ENCODE measurements at places on chromosomes 1 and 21. TPM values are rescaled to one million over a fixed set of nuclear protein-coding genes. Genes with fewer than 3 reads are reported as not detected.
A peak's percentile ranks its signal among the peaks of the same experiment; 100 is the strongest.

The MR1 gene
- 0.03 TPM for total RNA-seq

The LAMTOR5 gene
- 34.4 TPM for total RNA-seq

The FAM131C gene
- 2.6 TPM for total RNA-seq

DNA sequence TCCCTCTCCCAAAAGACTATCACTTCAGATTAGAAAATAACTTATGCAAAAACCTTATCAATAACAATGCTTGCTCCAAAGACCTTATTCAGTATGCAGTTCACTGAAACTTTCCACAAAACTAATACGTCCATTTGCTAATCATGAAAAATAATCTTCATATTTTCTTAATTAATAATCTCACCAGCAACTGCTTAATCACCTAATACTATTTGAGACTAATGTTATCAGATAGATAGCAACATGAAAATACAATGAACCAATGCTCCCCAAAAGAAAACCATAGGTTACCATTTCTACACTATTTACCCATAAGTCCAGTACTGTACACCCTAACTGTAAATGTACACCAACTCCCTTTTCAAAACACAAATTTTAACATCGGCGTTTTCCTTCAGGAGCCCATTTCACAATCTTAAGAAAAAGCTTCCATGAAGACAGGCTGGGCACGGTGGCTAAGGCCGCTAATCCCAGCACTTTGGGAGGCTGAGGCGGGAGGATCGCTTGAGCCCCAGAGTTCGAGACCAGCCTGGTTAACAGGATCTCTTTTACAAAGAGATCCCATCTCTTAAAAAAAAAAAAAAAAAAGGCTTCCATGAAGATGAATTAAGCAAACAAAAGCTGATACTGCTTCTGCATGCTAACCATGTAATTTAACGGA, 1.7 kb downstream of the GNB1 start:
- DNase-seq = peak; percentile 16

- no peak for DNase-seq
Measured at GRCh38 chr21:18603261-18603660, 199.7 kb upstream of the TMPRSS15 start.

- DNase-seq = no peak
Measured at GRCh38 chr21:15804247-15805005, 74.6 kb downstream of the USP25 start.

GRCh38 chr1:228837817-228838716, 102.8 kb downstream of the RHOU start:
- DNase-seq = no peak

- DNase-seq = peak; percentile 82
Measured at GRCh38 chr1:174021591-174022079, 522 bp downstream of the RC3H1 start.

GRCh38 chr1:201169203-201169602, 14.9 kb upstream of the TMEM9 start:
- DNase-seq = no peak

DNA sequence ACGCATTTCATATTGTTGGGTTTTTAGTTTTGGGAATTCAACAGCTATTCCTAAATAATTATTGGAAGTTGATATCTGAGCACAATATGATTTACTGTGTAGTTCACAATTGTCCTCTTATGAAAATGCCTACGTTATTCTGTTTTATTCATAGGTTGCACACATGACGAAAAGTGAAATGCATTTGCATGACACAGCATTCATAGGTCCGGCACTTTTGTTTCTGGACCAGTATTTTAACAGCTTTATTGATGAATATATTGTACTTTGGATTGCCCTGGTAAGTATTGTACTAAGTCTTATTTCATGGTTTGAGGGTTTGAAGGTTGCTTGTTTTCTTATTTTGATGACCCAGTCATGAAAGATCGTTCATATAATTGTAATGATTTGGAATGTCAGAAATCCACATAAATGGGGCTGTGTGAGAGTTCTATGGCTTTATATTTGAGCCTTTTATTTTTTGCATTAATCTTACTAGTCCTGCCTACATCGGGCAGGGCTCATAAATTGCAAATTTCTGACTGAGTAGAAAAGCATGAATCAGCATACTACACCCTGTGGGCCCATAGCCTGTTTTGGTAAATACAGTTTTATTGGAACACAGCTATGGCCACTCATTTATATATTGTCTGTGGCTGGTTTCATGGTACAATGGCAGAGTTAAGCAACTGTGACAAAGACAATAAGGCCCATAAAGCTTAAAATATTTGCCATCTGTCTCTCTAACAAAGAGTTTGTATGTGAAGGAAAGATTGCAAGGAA, 17.0 kb downstream of the DENND2D start:
- DNase-seq = no peak

- DNase-seq = no peak
Measured at GRCh38 chr1:48013270-48013669, 16.1 kb upstream of the TRABD2B start.

GRCh38 chr1:14884614-14885175, 268.9 kb upstream of the TMEM51 start:
- no peak for DNase-seq

Data from neural progenitor cell (in vitro differentiated cells).